ENCODE measurements at places on chromosomes 7 and 10.
A peak's percentile ranks its signal among the peaks of the same experiment; 100 is the strongest.

DNA sequence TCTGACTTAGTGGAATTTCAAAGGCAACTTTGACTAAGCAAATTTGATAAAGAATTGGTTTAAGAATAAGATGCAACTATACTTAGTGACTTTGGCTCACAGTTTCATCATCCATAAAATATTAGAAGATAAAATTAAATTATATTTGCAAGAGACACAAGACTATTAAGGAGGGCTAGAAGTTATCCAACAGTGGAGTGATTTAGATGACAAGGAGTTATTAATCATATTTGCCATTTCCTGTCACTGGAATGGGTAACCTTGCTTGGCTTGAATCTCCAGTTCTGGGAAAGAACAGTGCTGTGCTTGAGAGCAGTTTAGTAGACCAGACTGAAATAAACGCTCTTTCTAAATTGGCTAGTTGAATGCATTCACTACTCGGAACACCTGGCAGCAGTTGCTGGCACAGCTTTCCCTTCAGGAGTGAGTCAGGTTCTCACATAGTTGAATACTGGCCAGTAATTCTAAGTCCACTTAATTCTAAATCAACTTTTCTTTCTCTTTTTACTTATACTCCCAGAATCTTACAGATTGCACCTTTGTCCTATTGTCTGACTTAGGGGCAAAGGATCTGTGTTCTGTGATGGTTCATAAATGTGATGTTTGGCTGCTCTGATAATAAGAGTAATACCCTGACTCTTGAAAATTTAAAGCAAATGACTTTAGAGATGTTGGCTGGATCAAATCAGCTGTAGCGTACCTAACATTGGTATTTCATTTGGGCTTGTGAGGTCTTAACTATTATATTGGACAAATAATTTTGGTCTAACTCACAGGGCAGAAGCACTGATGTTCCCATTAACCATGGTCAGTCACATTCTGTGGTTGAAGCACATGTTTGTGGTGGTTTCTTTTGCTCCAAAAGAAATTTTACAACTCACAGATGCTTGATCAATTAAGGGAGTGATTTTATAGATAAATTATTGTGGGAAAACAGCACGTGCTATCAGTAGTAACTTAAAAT is 16.6 kb downstream of the STMP1 start:
- no peak for DNase-seq

DNA sequence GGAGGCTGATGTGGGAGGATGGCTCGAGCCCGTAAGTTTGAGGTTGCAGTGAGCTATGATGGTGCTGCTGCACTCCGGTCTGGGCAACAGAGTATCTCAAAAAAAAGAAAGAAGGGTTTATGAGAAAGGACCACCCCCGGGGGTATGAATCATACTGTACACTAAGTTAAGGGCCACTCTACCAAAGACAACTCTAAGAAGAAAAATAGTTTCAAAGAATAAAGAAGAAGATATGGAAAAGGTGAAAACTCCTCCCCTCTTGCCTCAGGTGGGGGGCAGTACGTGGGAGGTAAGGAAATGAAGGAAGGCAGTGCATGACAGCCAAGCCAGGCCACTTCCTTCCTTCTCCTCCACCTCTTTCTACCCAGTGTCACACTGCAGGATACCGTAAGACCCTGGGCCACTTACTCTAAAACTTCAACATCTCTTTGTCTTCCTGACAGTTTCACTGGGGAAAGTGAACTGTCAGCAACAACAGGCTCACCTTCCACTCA is 61.3 kb downstream of the PIP4K2A start:
- no peak for DNase-seq

DNA sequence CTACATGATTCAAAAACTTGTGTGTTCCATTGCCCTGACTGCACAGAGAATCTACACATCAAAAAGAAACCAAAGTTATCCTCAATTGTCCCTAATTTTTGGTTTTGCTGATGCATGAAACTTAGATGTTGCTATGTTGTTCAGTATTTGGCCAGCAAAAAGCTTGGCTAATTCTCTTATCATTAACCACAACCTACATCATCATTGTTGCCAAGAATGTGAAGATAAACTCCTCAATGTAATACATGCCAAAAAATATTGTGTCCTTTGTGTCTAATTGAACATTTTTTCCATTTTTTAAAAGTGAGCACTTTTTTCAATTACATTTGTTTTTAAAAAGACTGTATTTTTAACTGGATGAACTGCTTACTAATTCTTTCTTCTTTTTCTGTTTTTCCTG is 268.0 kb upstream of the SEMA3D start:
- no peak for DNase-seq

GRCh38 chr10:13483073-13483472 is 45.7 kb downstream of the BEND7 start:
- no peak for DNase-seq

DNA sequence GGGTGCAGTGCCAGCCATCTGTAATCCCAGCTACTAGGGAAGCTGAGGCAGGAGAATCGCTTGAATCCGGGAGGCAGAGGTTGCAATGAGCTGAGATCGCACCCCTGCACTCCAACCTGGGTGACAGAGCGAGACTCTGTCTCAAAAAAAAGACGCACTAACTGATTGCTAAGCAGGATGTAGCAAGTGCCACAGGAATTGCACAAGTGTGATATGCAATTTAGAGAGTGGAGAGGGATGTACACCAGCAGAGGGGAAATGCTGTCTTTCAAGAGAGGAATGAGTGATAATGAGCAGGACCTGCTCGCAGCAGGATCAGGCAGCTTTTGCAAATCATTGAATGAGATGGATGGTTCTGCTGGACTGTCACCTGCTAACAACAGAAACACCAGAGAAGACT is 13.3 kb upstream of the SLC16A12 start:
- no peak for DNase-seq

DNA sequence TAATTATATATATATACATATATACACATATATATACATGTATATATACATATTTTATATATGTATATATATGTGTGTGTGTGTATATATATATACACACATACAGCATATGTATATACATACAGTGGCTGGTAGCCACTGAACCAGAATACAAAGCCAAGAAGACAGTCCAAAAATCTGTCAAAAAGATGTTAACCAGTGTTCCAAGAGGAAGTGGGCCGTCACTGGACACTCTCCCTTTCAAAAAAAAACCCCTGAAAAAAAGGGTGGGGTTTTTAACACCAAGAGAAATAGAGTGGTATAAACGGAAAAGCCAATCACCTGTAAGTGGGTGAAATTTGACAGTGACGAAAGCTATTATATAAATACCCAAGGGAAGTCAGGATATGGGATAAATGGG is 31.1 kb upstream of the C1GALT1 start:
- no peak for DNase-seq

DNA sequence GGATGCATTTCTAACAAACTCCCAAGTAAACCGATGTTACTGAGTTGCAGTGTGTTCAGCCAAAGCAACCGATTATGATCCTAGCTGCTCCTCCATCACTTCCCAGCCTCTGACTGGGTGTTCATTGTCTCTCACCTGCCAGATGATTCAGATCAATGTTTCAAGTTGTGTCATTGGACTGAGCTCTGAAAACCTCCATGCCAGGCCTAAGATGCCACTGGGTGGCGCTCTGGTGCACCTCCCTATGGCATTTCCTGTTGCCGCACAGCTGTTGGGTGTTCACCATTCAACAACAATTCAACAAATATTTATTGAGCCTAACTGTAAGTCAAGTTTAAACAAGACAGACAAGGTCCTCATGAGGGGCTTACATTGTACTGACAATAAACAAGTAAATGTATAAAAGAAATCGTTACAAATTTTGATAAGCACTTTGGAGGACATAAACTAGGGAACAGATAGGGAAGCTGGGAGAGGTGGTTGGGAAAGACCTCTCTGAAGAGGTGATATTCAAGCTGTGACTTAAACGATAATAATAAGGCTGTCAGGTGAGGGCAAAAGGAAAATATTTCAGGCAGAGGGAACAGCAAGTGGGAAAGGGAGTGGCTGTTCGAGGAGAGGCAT is 22.8 kb downstream of the RGR start:
- DNase-seq, result peak; percentile 79

GRCh38 chr10:8389630-8390029 is 335.1 kb downstream of the GATA3 start:
- DNase-seq, result no peak

DNA sequence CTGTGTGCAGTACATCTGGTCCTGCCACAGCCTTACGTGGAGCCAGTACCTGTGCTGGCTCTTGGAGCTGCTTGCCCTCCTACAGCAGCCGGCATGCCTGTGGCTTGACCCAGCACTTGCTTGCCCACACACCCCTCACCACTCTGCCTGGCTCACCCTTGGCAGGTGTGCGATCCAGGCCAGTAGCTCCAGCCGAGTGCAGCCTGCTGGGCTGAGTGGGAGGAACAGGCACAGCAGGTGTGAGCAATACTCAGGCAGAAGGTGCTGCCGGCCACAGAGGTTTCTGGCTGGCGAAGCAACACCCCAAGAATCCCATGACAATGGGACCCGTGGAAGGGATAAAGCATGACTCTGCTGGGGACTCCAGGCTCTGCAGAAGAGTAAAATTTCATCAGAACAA is 173.5 kb upstream of the ADCY1 start:
- no peak for DNase-seq

GRCh38 chr7:31778296-31778695 is 91.3 kb downstream of the PPP1R17 start:
- DNase-seq, result no peak

GRCh38 chr10:69089638-69090599 is 2.0 kb downstream of the SRGN start:
- peak; percentile 83 for DNase-seq

- no peak for DNase-seq
These were observed 47.7 kb downstream of the CDK6 start for GRCh38 chr7:92788559-92789183.

DNA sequence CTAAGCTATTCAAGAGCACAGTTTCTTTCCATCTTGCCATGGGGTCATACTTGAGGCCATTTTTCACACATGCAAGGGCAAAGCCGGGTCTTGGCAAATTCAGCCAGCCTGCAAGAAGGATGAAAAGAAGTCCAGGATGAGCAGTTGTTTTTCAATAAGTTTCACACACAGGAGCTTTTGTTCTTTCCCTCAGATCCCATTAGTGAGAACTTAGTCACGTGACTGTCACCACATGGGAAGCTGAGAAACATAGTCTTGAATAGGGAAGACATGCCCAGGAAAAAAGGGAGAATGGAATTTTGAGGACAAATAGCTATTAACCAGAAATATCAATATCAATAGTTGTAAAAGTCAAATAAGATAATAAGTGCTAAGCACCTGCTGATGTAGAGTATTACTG is 137.7 kb downstream of the AHR start:
- DNase-seq, result no peak

- DNase-seq, result no peak
These were observed 1.5 kb downstream of the USP54 start for GRCh38 chr10:73589563-73590126.

DNA sequence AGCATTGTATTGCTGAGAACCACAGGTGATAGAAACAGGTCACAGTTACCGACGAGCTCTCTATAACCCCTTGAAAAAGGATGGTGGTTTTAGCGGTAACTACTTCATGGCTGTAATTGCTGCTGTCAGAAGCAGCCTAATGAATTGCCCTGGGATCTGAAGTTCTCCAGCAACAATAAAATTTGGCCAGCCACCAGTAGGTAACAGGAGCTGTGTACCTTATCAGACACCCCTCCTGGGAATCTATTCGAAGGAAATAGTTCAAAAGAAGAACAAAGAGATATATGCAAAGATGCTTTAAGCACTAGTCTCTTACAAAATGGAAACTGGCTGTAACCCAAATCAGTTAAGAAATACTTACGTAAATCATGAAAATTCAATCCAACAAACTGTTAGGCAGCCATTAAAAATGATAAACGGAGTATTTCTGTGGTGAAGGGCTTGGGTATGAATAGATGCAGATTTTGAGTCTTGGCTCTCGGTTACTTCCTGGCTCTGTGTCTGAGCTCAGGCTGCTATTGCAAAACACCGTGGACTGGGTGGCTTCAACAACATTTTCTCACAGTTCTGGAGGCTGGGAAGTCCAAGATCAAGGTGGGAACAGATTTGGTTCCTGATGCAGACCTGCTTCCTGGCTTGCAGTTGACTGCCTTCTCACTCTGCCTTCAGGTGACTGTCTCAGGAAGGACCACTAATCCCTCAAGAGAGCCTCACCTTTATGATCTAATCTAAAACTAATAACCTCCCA is 1.6 kb downstream of the MSRB2 start:
- peak; percentile 48 for DNase-seq

- DNase-seq, result no peak
These were observed 31.0 kb downstream of the DENND2A start for GRCh38 chr7:140609646-140610045.

DNA sequence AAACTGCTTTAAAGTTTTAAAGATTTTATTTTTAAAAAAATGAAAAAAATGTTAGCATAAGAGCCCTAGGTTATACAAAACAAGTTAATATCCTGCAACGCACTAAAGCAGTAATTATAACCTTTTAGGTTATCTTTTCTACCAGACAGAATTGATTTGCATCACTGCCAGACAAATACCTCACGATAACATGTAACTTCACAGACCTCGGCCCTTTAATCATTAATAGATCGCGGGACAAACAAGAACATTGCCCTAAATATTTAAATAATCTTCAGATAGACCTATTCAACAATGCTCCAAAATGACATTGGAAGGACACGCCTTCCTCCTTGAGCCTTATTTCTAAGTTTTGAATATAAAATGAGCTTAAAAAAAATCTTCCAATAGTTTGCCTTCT is 23.8 kb upstream of the C7orf33 start:
- DNase-seq, result no peak

DNA sequence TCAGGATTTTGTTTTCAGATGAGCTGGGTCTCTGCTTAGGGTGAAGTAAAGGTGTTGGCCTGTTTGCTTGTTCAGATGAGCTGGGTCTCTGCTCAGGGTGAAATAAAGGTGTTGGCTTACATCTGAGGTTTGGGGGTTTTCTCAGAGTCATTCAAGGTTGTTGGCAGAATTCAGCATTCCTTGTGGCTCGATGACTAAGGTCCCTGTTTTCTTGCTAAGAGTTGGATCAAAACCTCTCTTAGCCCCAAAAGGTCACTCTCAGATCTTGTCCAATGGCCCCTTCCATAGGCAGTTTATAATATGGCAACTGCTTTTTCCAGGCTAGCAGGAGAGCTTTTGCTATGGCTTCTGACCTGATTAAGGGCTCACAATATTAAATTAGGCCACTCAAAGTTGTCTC is 106.6 kb downstream of the ADAM22 start:
- no peak for DNase-seq

GRCh38 chr10:119221666-119222065 is 14.3 kb downstream of the GRK5 start:
- no peak for DNase-seq

GRCh38 chr7:34309116-34309515 is 348.9 kb upstream of the NPSR1 start:
- no peak for DNase-seq

GRCh38 chr10:103600956-103601569 is 107.6 kb downstream of the NEURL1 start:
- no peak for DNase-seq

GRCh38 chr10:91073286-91073979 is 147.0 kb upstream of the PCGF5 start:
- DNase-seq, result no peak

Measured in natural killer cell (primary cell).